Urinary bladder (tissue), 4 donors: ENCODE measurements at places on chromosomes 4 and X.

DNA sequence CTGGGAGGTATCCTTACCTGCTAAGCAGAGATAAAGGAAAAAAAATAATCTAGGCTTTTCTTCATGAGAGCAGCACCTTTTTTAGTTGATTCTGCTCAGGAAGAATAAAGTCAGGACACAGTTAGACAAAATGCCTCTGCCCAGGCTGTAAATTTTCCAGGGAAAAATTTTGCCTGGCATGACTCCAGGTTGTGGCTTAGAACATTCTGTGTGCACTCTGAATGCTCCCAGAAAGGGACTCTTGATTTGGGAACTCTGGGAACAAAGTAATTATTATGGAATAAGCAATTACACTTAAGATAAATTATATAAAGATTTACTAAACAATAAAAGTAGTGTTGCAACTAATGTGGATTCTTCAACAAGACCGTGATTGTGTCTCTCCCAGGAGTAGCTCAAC lies 826.2 kb upstream of the TENM3 start:
- DNase-seq = peak; percentile 2

DNA sequence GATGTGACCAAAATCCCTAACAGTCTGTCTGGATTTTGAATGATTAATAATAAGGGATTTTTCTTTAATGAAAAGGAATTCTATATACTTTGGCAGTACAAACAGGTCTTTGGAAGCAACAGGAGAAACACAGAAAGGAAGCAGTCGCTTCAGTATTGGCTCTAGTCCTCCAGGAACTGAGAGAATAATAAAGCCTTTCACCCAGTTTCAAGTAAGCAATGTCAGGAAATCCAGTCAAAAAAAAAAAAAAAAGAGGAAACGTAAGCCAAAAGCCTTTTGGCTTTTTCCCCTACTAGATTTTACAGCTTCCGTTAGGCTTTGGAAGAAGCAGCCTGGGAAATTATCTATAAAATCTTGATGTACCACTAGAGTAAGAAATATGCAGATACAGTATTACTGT lies 61.7 kb upstream of the HDAC8 start:
- no peak for DNase-seq

- DNase-seq = no peak
Observed at GRCh38 chr4:112516471-112517066, 589 bp upstream of the NEUROG2 start.

DNA sequence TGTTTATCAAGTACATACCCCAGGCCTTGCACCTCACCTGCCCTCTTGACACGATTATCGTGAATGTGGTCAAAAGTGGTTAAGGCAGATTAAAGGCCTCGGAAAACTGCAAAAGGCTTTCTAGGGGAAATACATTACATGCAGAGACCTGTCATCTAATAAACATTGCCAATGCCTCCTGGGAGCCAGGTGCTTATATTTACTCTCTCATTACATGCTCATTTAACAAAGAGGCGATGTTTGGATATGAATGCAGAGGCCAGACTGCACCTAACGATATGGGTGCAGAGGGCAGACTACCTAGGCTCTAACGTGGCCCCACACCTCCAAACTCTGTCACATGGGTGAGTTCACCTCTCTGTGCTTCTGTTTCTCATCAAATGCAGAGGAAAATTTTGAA lies 14.5 kb downstream of the CRMP1 start:
- no peak for DNase-seq

- DNase-seq = no peak
Observed at GRCh38 chrX:105634180-105634579, 188.2 kb upstream of the NRK start.
